ENCODE measurements at places on chromosomes 12 and 14. TPM values are rescaled to one million over a fixed set of nuclear protein-coding genes. Genes with fewer than 3 reads are reported as not detected.
A peak's percentile ranks its signal among the peaks of the same experiment; 100 is the strongest.

DNA sequence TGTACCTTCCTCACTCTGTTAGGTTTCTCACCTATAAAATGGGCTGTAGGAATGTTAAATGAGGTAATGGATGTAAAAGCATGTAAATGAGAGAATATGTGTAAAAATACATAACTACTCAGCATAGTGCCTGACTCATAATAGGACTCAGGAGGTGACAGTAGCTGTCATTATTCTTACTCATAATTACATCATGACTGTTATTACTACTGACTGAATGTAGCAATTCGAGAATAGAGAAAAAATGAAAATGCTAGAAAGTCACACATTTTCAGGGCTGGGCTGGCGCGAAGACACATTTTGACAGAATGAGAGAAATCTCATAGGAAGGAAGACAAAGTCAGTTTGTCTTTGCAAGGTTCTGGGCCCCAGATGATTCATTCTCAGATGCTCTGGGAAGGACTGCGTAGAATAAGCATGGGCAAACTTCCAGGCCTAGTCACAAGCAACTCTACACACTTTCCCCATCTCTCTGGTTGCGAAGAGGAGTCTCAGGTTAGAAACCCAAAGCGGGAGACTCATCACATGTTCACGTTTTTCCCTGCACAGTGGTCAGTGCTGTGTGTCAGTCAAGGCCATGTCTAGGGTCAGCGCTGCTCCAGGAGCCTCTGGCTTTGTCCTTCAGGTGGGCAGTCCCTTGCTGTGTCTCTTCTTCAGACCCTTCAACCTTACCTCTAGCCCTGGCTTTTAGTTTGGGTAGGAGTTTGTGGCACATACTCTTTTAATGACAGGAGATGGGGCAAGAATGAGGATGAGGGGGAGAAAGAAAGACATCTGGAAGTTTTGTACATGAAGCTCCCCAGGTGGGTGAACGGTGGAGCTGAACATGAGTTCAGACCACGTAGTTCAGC is 8.4 kb downstream of the GPRC5A start:
- peak; percentile 65 for DNase-seq

The PLCZ1 gene
- not detected for total RNA-seq

DNA sequence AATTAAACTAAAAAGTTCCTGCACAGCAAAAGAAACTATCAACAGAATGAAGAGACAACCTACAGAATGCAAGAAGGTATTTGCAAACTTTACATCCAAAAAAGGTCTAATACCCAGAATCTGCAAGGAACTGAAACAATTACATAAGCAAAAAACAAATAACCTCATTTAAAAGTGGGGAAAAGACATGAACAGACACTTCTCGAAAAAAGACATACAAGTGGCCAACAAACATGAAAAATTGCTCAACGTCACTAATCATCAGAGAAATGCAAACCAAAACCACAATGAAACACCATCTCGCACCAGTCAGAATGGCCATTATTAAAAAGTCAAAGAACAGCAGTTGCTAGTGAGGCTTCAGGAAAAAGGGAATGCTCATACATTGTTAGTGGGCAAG is 15.2 kb downstream of the PDE6H start:
- no peak for DNase-seq

- no peak for DNase-seq
These were observed 161.6 kb downstream of the SLC41A2 start for GRCh38 chr12:104796475-104796862.

The GALNT16 gene
- 16.3 TPM for total RNA-seq

The RAD52 gene
- 25.0 TPM for total RNA-seq

GRCh38 chr14:38496092-38496491 is 240.2 kb upstream of the CLEC14A start:
- no peak for DNase-seq

The PLXNC1 gene
- 1.4 TPM for total RNA-seq

All from PC-9 (cell line).